CD4-positive, alpha-beta T cell (primary cell): ENCODE measurements at places on chromosomes 4 and X. TPM values are rescaled to one million over a fixed set of nuclear protein-coding genes. Genes with fewer than 3 reads are reported as not detected.

The DRD5 gene
- total RNA-seq, result not detected

The EREG gene
- total RNA-seq, result 0.59 TPM

The KLKB1 gene
- 1.2 TPM for total RNA-seq

The SASH3 gene
- 70.8 TPM for total RNA-seq

The OFD1 gene
- 60.0 TPM for total RNA-seq

The GABRB1 gene
- not detected for total RNA-seq

The RAB39B gene
- 5.7 TPM for total RNA-seq

The WAS gene
- total RNA-seq, result 67.4 TPM

The RBMXL3 gene
- total RNA-seq, result not detected

The SMAD1 gene
- 11.5 TPM for total RNA-seq
